ENCODE measurements at places on chromosomes 4 and X.

GRCh38 chr4:151227731-151228130 lies 49.2 kb upstream of the PRSS48 start:
- DNase-seq, result no peak

DNA sequence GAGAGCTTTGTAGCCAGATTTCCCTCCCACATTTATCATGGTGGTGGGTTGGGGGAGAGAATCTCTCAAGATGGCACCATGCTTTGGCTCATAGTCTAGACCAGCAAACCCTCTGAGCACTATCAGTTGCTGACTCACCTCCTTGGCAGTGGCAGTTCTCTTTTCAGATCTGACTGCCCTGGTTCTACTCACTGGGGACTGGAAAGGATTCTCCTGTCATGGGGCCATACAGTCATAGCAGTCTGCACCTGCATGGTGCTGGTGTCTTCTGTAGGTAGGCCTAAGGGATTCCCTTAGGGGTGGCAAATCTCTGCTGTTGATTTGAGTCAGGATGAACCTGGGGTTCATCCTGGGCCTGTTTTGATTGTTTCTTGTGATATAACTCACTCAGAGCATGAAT lies 2.6 kb downstream of the TEX13B start:
- no peak for DNase-seq

DNA sequence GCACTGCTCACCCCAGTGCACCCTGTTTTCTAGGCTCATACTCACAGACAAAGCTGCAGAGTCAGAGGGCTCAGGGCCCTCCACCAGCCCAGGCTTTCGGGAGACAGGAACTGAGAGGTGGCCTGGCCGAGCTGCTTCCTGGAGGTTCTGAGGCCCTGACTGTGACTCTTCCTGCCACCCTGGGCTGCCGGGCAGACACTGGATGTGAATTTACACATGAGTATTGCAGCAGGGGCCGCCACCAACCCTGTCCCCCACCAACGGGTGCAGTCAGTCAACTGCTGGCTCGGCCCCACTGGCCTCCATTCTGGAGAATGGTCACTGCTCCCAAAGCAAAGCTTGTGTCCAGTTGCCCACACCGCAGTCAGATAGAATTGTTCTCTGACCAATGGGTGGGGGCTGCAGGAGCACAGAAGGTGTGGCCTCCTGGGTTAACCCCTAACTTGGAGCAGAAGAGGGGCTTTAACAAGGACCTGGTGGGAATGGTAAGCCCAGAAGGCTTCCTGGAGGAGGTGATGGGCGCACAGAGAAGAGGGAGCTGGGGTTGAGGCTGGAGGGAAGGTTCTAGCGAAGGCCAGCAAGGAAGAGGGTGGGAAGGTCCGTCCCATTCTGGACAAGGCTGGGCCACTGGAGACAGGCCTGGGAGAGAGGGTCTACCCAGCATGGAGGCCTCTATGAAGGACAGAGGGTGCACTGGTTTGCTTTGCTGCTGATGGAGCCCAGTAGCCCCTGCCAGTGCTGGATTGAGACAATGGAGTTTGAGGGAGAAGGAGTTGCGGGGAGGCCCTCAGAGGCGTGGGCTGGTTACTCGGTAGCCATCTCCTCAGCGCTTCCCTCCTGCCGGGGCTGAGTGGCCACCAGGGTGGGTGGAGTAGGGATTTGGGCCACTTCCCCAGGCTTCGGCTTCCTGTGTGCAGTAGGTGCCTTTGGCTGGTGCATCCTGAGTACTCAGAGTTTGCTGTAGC lies 135.3 kb downstream of the CPZ start:
- no peak for DNase-seq

DNA sequence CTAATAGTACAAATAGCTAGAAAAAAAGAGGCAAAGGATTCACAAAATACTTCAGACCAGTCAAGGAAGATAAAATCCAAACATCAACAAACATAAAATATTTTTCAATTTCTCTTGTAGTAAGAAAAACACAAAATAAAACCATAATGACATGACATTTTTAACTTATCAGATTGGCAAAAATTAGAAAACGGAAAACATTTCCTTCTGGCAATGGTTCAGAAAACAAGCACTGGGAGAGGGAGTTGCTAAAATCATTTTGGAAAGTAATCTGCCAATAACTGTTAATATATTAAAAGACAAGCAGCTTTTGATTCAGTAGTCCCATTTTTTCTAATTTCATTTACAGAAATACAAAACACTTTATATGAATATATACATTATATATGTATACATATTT lies 26.1 kb downstream of the TKTL2 start:
- no peak for DNase-seq

- DNase-seq, result no peak
These were observed 17.6 kb downstream of the ADRA2C start for GRCh38 chr4:3783693-3784306.

DNA sequence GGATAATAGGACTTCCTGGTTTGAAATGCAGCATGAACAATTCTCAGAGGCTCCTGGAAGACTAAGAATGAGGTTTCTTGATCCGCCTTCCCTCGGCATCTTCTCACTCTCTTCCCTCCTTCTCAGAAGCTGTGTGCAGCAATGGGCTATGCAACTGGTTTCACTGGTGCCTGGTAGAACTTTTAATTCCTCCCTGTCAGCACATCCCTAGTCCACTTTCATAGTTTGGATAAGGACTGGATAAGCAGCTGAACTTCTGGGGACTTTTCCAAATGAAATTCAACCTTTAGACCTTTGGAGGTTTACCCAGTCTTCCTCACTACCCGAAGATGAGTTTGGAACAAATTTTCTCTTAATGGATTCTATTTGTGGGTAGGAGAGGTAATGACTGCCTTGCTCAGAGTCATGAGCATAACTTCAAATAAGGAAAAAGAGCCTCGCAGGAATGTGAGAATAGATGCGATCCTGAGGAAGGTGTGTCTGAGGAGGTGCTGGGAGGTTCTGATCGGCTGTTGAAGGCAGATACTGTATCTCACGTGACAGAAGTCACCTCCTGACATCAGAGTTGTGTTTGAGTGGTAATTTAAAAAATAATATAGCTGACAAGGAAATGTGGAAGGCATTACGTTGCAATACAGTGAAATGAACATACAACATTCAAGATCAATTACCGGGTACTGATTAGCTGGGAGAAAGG lies 56.0 kb upstream of the HAND2 start:
- DNase-seq, result no peak

DNA sequence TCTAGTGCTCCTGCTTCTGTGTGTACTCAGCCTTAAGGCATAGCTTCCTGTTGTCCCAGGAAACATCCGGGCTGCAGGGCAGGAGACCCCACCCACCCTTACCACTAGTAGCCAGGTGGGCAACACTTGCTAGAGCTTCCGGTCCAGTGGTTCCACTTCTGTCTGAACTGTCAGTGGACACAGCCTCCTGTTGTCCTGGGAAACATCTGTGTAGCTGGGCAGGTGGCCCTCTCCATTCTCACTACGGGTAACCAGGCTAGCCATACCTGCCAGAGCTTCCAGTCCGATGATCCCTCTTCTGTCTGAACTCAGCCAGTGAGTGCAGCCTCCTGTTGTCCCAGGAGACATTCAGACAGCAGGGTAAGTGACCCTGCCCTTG lies 372.2 kb downstream of the INPP4B start:
- no peak for DNase-seq

DNA sequence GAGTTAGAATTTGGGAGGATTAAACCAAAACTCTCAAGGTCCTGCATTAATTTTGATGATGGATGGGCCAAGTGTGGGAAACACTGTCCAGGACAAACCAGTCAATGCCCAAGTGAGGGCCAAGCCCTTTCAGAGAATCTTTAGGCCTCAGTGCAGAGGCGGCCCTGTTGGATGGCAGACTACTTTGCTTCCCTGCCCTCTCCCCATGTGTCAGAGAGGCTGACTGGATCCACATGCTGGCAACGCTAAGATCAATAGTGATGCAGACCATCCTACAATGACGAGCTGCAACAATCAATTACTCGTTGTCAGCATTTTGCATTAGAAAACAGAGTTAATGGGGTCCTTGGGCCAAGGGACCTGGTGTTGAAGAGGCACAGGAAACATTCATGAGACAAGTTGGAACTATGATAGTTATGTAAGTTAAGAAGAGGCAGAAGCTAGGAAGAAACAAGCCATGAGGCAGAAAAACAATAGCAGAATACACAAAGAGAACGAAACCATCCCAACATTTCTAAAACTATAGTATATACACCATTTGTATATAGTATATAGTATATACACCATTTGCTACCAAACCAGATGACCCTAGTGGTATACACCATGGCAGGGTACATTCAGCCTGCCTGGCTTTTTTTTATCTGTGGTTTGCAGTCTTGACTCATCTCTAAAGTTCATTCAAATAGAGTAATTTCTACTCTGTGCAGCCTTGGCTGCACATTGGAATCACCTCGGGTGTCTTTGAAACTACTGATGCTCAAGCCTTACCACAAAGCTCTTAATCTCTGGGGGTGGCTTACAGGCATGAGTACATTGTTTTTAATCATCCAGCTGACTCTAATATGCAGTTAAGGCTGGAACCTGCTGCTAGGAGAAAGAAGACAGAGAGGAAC lies 147.7 kb upstream of the GYPA start:
- DNase-seq, result no peak

DNA sequence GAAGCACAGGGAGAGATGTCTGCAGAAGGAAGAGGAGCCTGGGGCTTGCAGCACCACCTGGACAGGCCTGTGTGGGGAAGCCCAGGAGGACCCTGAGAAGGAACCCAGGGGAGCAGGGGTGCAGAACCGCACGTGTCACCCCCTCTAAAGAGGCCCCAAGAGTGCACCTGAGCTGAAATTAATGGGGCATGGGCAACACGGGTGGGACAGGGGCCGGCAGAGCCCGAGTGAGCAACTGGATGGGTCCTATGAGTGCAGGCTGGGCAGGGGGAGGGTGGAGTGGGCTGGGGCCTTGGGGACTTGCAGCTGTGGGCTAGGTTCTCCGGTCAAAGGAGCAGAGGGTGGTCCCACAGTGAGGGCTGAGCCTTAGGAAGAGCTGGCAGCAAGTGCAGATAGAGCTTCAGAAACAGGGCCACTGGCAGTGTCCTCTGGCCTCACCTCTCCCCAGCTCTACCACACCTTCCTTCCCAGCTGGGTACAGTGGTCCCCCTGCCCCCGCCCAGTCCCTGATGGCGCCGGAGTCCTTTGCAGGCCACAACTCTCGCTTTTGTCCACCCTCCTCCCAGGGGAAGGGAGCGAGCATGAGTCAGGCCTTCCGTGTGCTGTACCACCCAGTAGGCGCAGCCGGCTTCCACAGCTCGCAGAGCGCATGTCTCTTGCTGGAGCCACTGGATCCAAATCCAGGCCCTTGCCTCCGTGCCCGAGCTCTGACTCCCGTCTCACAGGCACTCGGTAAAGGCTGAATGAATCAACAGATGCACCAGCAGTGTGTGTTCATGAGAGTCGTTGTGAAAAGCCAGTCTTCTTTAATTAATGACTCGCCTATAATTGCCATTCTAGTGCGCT lies 131.6 kb downstream of the HMX1 start:
- no peak for DNase-seq

DNA sequence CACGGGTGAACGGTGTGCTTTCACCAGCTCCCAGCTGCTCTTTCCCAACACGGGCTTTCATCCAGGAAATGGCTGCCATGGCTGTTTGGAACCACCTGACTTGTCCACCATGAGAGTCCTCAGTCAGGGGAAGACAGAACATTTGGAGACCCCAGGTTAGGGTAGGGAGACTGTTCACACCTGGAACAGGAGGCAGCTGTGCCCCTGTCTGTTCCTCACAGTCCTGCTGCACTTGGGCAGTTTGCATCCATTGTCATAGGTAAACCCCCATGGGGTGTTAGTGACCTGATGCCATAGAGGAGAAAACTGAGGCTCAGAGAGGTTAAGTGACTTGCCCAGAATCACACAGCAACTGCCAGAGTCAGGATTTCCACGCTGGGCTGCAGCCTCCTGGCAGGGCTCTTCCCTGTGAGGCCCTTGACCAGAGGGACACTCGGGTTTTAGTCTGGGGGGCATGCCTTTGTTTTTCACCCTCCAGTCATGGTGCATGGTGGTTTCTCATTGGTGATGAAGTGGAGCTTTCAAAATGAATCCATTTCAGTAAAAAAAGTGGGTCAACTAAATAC lies 54.5 kb downstream of the TRMT44 start:
- DNase-seq, result no peak

GRCh38 chrX:23887451-23887850 lies 20.3 kb downstream of the APOO start:
- no peak for DNase-seq

DNA sequence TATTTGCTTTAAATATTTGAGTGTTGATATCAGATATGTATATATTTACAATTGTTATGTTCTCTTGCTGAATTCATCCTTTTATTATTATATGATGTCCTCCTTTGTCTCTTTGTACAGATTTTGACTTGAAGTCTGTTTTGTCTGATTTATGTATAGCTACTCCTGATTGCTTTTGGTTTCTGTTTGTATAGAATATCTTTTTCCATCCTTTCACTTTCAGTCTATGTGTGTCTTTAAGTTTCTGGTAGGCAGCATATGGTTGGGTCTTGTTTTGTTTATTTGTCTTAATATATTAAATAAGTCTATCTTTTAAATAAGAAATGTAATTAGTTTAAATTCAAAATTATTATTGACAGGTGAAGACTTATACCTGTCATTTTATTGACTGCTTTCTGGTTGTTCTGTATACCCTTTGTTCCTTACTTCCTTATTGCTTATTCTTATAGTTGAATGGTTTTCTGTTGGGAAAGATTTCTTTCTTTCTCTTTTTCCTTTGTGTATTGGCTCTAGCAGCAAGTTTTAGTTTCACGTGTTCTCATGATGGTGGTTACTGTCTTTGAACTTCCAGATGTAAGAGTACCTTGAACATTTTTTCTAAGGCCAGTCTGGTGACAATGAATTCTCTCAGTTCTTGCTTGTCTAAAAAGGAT lies 31.1 kb downstream of the RAB28 start:
- no peak for DNase-seq

DNA sequence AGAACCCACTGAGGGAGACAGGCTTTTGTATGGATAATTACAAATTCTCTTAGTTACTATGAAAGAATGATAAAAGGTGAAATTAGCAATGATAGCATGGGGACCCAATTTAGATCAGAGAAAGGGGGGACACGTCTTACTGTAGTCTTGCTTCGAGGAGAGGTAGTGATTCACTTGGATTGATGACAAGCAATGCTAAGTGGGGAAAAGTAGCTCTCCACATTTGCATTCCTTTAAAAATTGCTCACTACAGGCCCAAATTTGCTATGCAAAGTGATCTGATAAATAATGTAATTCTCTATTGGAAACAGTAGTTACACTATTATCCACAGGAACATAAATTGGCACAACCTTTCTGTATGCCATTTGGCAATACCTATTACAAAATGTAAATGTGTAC lies 42.5 kb upstream of the MAP3K15 start:
- no peak for DNase-seq

GRCh38 chr4:156949373-156949814 lies 22.2 kb downstream of the PDGFC start:
- DNase-seq, result no peak

GRCh38 chr4:186886759-186887158 lies 163.1 kb upstream of the FAT1 start:
- no peak for DNase-seq

DNA sequence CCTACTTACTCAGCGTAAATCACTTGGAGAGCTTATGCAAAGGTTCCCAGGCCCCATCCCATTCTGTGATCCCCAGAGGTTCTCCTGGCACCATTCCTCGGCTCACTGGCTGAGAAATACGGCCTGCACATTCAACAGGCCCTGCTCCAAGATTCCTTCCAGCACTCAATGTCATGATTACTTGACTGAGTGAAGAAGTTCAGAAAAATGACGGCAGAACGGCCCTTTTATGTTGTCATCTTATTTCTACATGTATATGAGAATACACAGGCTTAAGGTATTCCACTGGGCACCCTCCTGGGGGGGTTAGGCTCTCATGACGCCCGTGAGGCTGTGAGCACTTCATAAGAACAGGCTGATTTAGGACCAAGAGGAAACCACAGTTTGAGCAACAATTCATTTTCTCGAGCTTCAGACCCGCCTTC lies 190.6 kb downstream of the NSUN7 start:
- DNase-seq, result no peak

- DNase-seq, result no peak
These were observed 836 bp upstream of the LNX1 start for GRCh38 chr4:53592122-53592521.
